ENCODE measurements at places on chromosomes 7 and 10. TPM values are rescaled to one million over a fixed set of nuclear protein-coding genes. Genes with fewer than 3 reads are reported as not detected.

The TSPAN12 gene
- 0.42 TPM for polyA plus RNA-seq

The RTKN2 gene
- polyA plus RNA-seq: 0.75 TPM

The HHEX gene
- polyA plus RNA-seq: 7.7 TPM

The CCDC3 gene
- 0.24 TPM for polyA plus RNA-seq

The ACSM6 gene
- polyA plus RNA-seq: not detected

The CNTNAP2 gene
- polyA plus RNA-seq: not detected

The ACTA2 gene
- 1,235 TPM for polyA plus RNA-seq

The SFMBT2 gene
- polyA plus RNA-seq: 0.70 TPM

The NANOS1 gene
- polyA plus RNA-seq: 0.12 TPM

DNA sequence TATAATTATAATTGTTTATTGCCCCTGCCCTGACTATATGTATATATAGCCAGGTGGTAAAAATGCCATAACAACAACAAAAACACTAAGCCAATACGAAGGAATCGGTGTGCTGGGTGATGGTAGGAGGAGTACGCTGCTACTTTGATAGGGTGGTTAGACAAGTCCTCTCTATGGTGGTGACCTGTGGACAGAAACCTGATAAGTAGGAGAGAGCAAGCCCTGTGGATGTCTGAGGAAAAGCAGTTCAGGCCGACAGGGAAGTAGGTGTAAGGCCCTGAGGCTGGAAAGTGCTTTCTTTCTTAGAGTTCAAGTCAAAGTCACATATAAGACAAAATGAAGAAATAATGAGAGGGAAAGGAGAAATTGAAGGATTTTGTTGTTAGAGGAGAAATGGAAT is 823.8 kb upstream of the CELF2 start:
- no peak for DNase-seq
- no peaks in the 10 kb centered on the region for H3K27me3 ChIP-seq
- no peak overlapping the region for H3K4me3 ChIP-seq
- H3K36me3 ChIP-seq: no peaks in the 10 kb centered on the region
- no peaks in the 10 kb centered on the region for H3K4me1 ChIP-seq
- no peak overlapping the region for H3K27ac ChIP-seq

- no peaks in the 10 kb centered on the region for H3K4me1 ChIP-seq
- H3K36me3 ChIP-seq: no peaks in the 10 kb centered on the region
- DNase-seq: no peak
- no peak overlapping the region for H3K4me3 ChIP-seq
These were observed 28.8 kb upstream of the CHST15 start for GRCh38 chr10:124122211-124122610.

- H3K36me3 ChIP-seq: no peaks in the 10 kb centered on the region
- no peak overlapping the region for H3K27ac ChIP-seq
- no peaks in the 10 kb centered on the region for H3K4me1 ChIP-seq
- H3K27me3 ChIP-seq: no peaks in the 10 kb centered on the region
- DNase-seq: no peak
- no peak overlapping the region for H3K4me3 ChIP-seq
These were observed 19.0 kb downstream of the CALML5 start for GRCh38 chr10:5480162-5480941.

- H3K36me3 ChIP-seq: peaks cover 47% of the 10 kb centered on the region
These were observed 279.4 kb downstream of the TNS3 start for GRCh38 chr7:47302560-47302959.

GRCh38 chr10:97961945-97962344 is 68.5 kb downstream of the CRTAC1 start:
- no peak overlapping the region for H3K27ac ChIP-seq
- no peak for DNase-seq
- no peaks in the 10 kb centered on the region for H3K36me3 ChIP-seq
- H3K27me3 ChIP-seq: no peaks in the 10 kb centered on the region
- H3K4me3 ChIP-seq: no peak overlapping the region

- no peak overlapping the region for H3K27ac ChIP-seq
- DNase-seq: no peak
- no peaks in the 10 kb centered on the region for H3K4me1 ChIP-seq
These were observed 25.0 kb upstream of the PPA1 start for GRCh38 chr10:70258216-70258615.

- H3K27me3 ChIP-seq: no peaks in the 10 kb centered on the region
- H3K36me3 ChIP-seq: no peaks in the 10 kb centered on the region
- H3K4me3 ChIP-seq: no peak overlapping the region
- no peak overlapping the region for H3K27ac ChIP-seq
These were observed 32.6 kb downstream of the ANTXRL start for GRCh38 chr10:46319389-46319788.

Measured in IMR-90 (cell line).